ENCODE measurements at places on chromosomes 13 and 19.
A peak's percentile ranks its signal among the peaks of the same experiment; 100 is the strongest.

DNA sequence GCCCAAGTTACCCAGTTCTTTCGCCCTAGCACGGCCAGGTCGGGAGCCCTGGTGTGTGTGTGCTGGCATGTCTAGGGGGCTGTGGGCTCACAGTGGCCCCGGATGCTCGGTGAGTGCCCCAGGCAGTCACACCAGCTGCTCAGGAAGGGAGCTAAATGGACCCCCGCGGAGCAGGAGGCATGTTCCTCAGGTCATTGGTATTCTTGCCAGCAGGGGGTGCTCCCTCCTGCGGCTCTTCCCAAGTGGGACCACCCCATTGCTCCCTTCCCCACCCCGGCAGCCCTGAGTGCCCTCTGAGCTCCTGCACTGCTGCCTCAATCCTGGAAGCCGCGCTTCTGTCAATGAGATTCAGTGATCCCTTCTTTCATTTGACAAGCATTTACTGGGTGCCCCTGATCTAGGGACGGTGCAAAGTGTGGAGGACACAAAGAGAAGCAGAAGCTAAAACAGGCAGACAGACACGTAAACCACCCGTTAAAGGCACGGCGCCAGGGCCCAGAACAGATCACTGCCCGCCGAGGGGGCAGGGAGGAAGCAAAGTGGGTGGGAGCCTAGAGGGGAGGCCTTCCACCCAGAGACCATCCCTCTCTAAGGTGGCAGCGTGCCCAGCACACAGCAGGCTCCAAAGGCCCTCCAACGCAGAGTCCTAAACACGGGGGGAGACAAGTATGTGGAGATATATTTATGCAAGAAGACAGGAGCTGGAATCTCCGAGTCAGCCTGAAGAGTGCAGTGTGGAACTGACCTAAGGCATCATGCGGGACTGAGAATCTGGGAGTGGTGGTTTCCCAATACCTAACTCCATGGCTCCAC is 5.2 kb upstream of the ADPRHL1 start:
- DNase-seq: no peak

- no peak for DNase-seq
Observed at GRCh38 chr13:45232591-45232990, 31.7 kb upstream of the KCTD4 start.

GRCh38 chr13:23107665-23108064 is 73.1 kb upstream of the SGCG start:
- DNase-seq: no peak

GRCh38 chr19:15173746-15174404 is 26.9 kb downstream of the NOTCH3 start:
- no peak for DNase-seq

GRCh38 chr13:22235285-22235949 is 564.5 kb downstream of the FGF9 start:
- DNase-seq: no peak

DNA sequence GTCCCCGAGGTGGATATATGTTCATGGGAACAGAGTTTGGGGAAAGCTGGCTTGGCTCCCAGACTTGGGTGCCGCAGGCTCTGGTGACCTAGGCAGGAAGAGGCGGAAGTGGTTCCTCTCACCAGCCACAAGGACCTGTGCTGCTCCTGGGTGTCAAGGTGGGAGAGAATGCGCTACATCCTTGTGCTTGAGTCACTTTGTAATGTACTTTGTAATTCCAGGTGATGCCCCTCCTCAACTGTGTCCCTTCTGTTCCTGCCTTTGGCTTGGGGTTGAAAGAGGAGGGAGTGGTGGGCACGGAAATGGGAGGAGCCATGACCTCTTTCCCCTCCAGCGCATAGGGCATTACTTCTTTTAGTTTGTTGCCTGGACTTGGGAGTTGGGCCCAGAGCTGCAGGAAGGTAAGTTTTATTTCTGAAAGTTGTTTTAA is 10.9 kb downstream of the GARRE1 start:
- DNase-seq: no peak

GRCh38 chr19:1285737-1286360 is at the start of gene EFNA2:
Gene EFNA2, plus strand, starts transcription at chr19:1285873. Its CDS starts 296 bp downstream, at chr19:1286169.
- DNase-seq: no peak

- DNase-seq: no peak
Observed at GRCh38 chr13:93226623-93227279, at the start of gene GPC6. Gene GPC6, plus strand, starts transcription at chr13:93226807.

DNA sequence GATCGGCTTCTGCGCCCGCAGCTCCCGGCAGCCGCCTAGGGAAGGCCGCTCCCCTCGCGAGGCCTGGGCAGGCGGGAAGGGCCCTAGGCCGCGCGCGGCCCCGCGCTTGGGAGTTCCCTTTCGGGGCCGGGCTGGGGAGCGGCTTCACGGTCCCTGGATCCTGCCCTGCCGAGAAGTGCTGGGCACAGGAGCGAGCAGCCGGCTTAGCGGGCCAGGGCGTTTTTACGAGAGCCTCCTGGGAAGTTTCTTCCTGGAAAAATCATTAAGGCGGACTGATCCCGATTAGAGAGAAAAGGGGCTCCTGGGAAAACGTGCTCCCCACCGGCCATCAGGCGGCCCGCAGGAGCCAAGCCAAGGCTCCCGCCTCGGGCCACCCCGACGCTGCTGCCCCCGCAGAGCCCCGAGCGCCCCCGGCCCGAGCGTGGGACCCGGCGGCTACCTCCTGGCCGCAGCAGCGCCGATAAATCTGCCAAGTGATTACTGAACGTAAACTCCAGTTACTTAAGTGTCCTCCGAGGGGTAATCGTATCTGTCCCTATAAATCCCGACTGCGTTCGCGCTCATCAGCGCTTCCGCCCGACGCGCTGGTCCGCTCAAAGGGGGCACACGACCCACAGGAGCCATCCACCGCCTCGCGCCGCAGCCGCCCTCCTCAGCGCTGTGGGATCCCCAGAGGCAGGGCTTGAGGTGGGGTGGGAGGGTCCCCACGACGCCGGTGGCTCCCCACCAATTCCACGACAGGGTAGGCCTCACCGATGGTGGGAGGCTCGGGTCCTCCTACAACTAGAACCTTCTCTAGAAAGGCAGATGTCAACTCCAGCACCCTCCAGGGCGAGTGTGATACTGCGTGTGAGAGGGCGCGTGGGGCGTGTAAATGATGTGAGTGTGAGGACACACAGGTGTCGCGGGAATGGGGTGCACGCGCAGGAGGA is 2.8 kb downstream of the ZIC5 start:
- no peak for DNase-seq

DNA sequence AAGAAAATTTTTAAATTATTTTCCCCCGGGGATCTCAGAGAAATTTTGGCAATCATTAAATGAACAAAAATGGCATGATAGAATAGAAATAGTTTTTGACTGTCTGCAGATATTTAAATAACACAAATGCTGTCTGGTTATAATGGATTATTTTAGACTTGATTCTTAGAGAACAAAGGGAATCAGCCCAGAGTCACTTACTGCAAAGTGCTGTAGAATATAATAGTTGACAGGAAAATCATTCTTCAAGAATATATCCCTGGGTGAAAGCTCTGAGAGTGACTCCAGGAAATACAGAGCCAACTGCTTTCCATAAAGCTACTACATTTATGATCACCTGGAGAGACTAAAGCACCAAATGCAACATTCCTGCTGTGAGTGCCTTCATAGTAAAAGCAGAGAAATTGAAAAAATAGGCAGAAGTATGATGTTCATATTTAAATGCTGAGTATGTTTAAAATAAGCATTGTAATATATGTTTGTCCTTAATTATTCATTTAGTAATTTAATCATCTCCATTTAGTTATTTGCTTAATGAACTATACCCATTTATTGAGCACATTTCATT is 1765.8 kb downstream of the SLITRK1 start:
- no peak for DNase-seq

- DNase-seq: no peak
Observed at GRCh38 chr19:2120821-2121220, 24.1 kb downstream of the IZUMO4 start.

- DNase-seq: peak; percentile 31
Observed at GRCh38 chr13:102846261-102847015, 606 bp downstream of the ERCC5 start.

- DNase-seq: no peak
Observed at GRCh38 chr19:38211766-38212165, 12.3 kb downstream of the DPF1 start.

DNA sequence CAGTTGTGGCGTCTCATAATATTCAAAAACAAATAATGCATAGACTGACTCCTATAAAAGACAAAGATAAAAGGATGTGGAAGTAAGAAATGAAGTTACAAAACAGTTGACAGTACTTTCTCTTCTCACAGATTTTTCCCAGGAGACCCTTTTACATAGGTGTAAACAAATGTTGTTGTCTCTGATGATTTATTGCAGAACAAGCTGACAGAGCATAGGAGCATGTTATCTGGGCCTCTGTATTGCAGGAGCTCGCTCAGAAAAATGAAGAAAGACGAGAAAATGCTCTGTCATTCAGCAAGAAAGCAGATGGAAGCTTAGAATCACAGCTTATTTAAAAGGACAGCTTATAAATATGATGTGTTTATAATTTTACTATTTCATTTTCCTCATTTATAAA is 353.6 kb upstream of the GPC6 start:
- DNase-seq: no peak

GRCh38 chr19:46270521-46271256 is 26.2 kb upstream of the HIF3A start:
- no peak for DNase-seq

GRCh38 chr19:15292140-15292539 is 40.2 kb downstream of the BRD4 start:
- DNase-seq: no peak

GRCh38 chr13:29362849-29363604 is 232.5 kb downstream of the SLC7A1 start:
- peak; percentile 14 for DNase-seq

- no peak for DNase-seq
Observed at GRCh38 chr19:29724746-29725145, 9.7 kb upstream of the C19orf12 start.

DNA sequence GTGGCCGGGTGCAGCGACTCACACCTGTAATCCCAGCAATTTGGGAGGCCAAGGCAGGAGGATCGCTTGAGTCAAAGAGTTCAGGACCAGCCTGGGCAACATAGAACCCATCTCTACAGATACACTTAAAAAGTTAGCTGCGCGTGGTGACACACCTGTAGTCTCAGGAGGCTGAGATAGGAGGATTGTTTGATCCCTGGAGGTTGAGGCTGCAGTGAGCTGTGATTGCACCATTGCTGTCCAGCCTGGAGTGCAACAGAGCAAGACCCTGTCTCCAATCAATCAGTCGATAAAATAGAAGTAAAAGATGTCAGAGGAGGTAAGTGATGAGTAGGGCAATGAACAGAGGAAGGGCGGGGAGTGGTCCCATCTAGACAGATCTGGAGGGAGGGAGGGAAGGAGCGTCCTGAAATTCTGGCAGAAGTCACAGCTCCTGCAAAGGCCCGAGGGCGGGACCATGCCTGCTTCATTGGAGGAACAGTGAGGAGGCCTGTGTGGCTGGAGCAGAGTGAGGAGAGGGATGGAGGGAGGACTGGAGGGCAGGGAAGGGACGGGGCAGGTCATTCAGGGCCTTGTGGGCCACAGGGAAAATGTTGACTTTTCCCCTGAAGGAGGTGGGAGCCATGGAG is 9.7 kb downstream of the SMIM24 start:
- no peak for DNase-seq

DNA sequence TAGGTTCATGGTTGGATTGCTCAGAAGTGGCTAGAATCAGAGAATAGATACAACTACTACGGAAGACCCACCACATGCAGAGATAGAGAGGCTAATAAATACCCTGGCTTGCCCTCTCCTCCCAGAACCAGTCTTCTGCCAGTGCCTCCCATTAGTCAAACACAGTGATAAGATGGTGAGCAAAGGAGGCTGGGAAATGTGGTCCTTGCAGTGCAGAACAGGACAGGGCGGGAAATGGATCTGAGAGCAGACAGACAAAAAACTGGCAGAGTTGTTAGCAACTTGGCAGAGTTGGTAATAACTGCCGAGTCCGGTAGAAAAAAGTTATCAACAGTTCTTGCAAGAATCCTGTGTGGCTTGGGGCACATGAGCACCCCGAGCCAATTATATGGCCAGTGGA is 8.7 kb downstream of the KLK1 start:
- DNase-seq: no peak

DNA sequence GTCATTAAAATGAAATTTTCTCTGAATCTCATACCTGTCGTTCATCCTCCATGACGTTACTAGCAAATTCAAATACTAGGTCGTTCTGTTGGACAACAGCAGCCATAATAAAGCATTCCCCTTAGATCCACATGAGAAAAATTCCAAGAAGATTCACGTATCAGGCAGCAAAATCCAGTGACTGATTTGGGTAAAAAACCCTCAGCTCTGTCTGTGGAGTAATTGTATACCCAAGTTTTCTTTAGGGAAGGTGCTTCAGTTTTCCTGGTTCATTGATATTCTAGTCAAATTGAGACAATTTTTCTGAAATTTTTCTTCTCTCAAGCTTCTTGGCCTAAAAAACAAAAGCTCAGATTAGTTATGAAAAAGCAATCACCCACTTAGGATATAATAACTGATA is 37.2 kb downstream of the ELF1 start:
- DNase-seq: no peak

- DNase-seq: no peak
Observed at GRCh38 chr19:16824658-16825311, 4.4 kb upstream of the SIN3B start.

DNA sequence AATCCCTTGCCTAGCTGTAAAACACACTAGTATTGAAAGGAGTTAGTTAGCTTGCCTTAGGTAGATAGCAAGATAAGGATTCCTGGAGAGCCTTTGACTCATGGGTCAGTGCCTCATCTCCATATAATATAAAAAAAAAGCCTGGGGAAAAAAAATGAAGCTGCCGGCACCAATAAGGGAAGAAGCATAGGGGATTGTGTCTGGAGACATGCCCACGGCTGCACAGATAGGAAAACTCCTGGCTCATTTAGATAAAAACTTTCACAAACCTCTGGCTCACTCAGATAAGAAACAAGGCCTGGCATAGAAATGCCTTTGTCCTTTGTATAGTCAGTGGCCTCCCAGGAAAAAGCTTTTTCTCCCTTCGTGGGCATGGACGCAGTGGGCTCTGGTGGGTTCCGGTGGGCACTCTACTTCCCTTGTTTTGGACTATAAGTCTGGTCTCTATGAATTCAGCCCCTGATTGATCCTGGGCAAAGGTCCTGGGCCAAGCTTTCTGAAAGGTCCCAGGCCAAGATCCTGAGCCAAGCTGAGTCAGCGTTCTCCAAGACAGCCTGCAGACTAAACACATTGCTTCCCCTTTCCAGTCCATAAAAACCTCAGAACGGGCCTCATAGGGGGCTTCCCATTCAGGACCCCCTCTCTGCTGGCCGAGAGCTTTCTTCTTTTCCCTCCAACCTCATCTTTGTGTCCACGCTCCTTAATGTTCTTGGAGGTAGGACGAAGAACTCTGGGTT is 4.9 kb upstream of the OR7A17 start:
- no peak for DNase-seq

GRCh38 chr13:43653395-43653794 is 133.4 kb downstream of the ENOX1 start:
- no peak for DNase-seq

GRCh38 chr19:1987197-1988187 is 28.0 kb downstream of the BTBD2 start:
- DNase-seq: no peak

- no peak for DNase-seq
Observed at GRCh38 chr13:46507981-46508380, 45.0 kb upstream of the LRCH1 start.

DNA sequence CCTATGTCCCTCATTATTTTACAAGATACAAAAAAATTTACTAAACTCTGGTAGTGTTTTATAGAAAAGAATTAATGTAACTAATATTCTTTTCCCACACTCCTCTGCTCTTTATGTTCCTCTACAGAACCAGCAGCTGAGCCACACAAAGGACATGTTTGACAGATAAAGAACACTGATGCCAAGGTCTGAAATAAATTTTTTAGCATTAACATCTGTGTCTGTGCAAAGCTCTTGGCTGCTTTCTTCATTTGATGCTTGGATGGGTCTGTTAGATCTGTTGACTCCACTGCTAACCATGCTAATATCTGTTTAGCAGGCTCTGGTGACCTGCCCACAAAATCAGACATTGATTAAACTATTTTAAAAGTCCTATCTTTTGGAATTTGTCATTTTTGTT is 2363.8 kb downstream of the PCDH9 start:
- DNase-seq: no peak

Measured in T-helper 2 cell treated with Interferon-gamma antibody and Interleukin-4, amounts not matched to agents 5 μg/mL and 100 μg/mL, for 36 hours (primary cell).